Urothelium cell line (cell line): ENCODE measurements at places on chromosomes 1 and 21.

DNA sequence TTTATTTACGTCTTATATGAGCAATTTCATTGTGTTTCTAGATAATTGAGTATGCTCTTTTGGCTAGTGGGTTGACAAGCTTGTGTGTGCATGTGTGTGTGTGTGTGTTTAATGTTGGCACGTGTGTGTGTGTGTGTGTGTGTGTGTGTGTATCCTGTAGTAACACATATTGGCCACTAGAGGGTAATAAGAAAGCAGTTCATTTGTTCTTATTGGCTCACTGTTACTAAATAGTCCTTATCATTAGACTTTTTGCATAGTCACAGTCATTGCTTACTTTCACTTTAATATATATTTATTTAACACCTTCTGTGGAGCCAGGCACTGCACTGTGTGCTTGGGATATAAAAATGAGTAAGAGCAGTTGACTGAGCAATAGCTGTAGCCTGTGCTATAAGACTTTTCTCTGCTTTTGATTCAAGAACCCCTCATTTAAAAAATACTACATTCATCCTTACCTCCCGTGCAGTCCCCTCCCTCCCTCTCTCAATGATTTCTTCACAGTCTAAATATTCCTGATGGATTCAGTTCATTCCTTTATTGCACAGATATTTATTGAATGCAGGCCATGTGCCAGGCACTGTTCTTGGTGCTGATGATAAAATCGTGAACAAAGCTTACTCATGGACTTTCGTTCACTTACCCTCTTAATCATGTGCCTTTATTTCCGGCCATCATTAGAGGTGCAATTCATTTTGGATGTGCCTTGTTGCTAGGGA, 96.7 kb downstream of the DYRK1A start:
- no peak for DNase-seq

DNA sequence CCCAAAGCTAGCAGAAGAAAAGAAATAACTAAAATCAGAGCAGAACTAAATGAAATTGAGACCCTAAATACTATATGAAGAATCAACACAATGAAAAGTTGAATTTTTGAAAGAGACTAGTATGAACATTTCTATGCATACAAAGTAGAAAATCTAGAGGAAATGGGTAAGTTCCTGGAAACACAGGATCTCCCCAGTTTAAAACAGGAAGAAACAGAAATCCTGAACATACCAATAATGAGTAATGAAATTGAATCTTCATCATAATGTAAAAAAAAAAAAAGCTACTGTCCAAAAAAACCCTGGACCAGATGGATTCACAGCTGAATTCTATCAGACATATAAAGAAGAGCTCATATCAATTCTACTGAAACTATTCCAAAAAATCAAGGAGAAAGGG, 233.5 kb downstream of the PLPP3 start:
- DNase-seq, result no peak

DNA sequence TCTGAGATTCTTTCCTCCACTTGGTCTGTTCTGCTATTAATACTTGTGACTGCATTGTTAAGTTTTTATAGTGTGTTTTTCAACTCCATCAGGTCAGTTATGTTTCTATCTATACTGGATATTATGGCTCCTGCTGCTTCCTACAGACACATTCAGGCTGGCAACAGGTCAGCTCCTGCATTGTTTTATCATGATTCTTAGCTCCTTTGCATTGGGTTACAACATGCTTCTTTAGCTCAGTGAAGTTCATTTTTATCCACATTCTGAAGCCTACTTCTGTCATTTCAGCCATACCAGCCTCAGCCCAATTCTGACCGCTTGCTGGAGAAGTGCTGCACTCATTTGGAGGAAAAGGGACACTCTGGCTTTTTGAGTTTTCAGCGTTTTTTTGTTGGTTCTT, 37.3 kb upstream of the F3 start:
- no peak for DNase-seq

- no peak for DNase-seq
Observed at GRCh38 chr1:240498335-240498734, 113.6 kb downstream of the GREM2 start.

- peak; percentile 27 for DNase-seq
Observed at GRCh38 chr1:21782349-21782867, 541 bp downstream of the USP48 start.

DNA sequence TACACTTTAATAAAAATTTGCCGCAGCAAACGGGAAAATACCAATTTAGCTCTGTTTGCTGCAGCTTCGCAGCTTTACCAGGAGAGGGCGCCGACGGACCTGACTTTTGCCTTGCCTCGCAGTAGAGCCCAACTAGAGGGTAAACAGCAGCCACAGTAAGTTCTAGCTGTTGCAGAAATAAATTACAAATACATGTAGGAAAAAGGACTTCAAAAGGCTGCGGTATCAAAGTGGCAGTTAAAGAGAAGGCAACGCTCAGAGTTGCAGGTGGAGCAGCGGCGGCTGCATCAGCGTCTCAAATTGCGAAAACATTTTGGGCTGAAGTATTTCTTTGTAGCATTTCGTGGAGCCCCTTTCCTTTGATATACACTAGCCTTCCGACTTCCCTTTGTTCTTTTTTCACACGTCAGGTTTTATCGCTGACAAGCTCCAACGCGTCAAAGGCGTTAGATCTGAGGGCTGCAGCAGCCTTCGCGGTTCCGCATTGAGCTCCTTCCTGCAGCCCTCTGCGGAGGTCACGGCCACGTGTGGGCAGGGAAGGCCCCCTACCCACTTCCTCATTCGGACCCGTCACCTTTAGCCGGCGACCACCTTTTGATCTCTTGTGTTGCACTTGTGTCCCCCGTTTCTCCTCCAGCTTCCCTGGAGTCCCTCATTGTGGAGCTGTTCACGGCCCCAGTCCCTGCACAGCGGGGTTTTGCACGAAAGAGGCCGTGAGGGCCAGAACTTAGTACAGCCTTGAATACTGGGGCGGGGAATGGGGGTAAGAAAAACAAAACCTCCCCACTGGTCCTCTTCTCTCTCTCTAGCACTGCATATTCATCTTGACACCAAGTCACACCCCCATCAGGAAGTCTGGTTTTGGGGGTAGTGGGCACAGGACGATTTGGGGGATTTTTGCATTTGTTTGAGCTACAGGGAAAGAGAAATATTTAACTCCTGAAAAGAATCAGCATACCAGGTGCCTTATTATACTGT, 72.8 kb downstream of the S1PR1 start:
- peak; percentile 73 for DNase-seq

DNA sequence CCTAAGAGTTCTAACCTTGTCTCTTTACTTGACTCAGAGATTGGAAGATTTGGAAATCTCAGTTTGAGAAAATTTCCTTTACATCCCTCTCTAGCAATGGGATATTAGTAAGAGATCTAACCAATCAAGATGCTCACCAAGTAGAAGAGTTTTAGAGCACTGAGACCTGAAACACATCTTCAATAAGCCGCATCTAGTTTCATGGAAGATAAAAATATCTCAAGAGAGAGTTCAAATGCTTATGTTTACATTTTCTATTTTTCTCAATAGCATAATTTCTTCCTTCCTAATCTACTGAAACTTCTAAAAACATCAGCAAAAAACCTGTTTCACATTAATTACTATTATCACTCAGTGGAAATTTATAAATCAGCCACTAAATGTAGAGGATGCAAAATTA, 165.1 kb downstream of the APP start:
- DNase-seq, result no peak

GRCh38 chr1:17674726-17675500, 80.2 kb upstream of the ACTL8 start:
- no peak for DNase-seq

DNA sequence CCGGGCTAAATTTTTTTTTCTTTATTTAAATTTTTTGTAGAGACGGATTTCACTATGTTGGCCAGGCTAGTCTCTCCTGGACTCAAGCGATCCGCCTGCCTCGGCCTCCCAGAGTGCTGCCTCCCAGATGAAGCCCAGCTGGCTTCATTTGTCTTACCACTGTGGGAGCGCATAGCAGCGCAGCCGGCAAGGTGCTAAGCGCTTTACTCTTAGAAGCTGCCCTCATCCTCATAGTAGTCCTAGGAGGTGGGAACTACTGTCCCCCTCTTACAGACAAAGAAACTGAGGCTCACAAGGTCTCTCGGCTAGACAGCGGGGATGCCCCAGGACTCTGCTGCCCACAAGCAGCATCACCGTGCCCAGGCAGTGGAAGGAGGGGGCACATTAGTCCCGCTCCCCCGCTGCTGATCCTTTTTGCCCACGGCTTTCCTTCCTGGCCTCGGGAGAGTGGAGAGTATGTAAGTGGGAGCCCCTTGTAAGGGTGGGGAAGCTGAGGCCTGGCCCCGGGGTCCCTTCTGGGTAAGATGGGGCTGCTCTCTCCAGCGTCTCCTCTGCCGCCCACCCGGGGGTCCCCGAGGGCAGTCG, 726 bp downstream of the TMEM54 start:
- no peak for DNase-seq

- peak; percentile 61 for DNase-seq
Observed at GRCh38 chr1:114033216-114033706, 54.0 kb downstream of the OLFML3 start.

GRCh38 chr1:20052386-20052785, 17.6 kb upstream of the PLA2G5 start:
- no peak for DNase-seq

DNA sequence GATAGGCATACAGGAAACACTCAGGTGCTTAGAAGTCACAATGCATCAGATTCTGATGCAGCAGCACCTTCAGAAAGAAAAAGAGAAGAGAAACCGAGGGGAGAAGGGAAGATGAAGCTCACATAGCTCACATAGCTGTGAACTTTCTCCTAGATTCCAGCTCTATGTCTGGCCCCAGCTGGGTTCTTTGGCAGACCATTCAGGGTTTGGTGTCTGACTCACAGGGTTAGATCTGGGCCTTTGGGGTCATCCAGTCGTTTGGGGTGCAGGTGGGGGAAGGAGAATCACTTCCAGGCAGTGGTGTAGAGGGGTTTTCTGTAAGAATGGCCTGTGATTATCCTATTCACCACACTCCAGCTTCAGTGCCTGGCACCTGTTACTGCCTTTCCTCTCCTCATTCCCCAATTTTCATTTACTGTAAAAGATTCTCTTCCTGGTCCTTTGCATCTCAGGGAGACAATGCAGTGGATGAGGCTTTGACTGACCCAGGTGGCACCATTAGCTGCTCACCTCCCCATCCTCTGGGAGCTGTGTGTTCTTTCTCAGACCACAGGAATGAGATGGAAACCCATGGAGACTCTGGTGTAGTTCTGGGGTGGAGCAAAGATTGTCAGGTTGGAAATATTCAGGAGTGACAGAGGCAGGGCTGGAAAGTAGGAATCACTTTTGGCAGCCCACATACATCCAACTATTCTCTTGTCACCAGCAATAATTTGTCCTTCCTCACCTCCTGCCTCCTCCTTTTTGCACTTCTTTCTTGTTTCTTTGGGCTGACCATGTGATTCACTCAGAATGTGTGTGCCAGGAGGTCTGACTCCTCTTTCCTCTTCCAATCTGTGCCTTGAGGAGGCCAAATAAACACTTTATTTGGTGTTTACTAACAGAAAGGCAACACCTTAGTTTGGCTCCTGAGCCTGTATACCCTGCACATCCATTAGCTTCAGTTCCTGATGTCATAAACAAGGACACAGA, 103.3 kb downstream of the PAPPA2 start:
- no peak for DNase-seq

GRCh38 chr1:27526569-27527222, 36.7 kb upstream of the WASF2 start:
- no peak for DNase-seq

GRCh38 chr1:172826096-172826741, 167.3 kb downstream of the FASLG start:
- DNase-seq, result peak; percentile 45

- no peak for DNase-seq
Observed at GRCh38 chr1:196462086-196462485, 146.2 kb downstream of the KCNT2 start.

DNA sequence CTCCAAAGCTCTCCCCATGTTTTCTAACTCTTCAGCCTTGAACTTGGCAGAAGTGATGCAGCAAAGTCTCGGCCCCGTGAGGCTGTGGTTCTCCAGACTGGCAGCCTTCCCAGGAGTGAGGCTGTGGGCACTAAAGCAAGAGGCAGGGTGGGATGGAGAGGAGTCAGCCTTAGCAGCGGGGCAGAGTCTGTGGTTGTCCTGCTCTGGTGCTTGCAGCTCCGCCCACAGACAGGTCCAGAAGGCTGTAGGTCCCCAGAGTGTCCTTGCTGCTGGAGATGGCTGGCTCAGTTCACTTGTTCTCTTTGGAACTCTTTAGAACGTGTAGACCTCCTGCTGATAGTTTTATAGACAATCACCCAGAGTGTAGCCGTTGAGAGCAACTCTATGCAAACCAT, 142.6 kb downstream of the AJAP1 start:
- DNase-seq, result no peak

DNA sequence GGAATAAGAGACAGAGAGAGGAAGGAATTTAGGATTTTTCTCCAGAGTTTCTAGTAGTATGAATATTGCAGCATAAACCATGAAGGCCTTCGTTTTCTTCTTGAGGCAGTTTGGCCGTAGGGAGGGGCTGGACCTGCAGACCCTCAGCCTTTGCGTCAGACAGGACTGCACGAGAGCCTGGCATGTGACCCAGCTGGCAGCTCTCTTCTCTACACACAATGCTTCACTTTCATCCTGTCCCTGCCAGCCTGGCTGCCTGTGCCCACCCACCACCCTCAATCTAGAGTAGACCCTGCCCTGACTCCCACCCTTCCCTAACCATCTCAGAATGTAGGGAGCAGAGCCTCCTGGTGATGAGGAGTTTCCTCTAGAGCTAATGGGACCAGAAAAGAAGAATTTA, 1.6 kb downstream of the CA14 start:
- DNase-seq, result no peak

DNA sequence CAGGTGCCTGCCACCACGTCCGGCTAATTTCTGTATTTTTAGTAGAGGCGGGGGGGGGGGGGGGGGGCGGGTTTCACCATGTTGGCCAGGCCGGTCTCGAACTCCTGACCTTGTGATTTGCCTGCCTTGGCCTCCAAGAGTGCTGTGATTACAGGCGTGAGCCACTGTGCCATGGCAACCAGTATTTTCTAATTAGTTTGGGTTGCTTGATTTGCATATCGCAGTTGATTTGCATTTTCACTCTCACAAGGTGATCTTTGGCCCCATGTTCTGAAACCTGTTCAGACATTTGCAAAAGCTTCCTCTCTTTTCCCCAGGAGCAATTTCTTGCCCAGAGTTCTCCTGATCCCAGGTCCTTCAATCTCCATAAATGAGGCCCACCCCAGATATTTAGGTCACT, 1.7 kb downstream of the TOR3A start:
- no peak for DNase-seq
